Fibroblast of skin of abdomen (primary cell): ENCODE measurements at places on chromosomes 1 and 21.

DNA sequence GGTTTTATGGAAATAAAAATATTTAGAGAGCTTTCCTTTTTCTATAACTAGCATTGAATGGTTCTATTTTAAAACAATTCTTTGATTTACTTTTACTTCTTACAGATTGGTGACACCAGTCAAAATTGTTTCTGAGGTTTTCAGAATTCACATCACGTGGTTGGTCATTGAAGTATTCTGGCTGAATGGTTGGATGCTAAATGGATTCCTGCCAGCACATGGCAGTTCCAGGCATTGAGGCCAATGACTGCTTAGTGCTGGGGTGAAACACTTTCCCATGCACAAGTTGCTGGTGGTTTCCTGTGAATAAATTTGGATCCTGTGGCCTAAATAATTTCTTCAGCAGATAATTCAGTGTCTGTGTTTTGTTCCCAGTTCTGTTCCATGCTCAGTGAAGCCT lies 20.6 kb downstream of the NCAM2 start:
- DNase-seq = no peak

GRCh38 chr1:160761046-160761445 lies 22.0 kb downstream of the SLAMF7 start:
- no peak for DNase-seq

DNA sequence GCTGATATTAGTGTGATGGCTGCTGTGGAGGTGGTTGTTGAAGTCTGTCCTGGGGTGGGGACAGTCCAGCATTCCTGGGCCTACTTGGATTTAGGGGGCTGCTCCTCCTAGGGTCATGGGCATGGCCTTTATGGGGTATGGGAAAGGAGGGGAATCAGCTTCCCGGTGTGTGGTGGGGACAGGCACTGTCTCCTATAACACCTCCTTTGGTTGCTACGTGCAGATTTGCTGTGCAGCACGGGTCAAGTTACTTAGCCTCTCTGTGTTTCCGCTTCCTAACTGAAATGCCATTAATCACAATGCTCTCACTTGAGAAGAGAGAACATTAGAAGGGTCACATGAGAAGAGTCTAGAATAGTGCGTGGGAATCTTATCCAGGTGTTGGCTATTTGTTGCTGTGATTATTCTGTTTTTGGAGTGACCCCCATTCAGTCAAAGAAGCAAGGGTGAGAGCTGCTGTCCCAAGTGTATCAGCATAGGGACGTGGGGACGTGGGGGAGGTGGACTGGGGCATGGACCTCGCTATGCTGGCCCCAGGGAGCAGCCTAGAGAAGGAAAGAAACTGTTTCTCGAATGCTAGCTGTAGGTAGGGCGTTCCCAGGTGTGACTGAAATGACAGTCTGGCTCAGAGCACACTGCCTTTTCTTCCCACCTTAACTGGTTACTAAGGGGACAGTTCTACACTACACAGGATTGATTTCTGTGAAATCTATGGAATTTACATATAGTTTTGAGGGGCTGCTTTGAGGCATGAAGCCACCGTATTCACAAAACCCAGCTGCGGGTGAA lies 19.9 kb downstream of the SOX13 start:
- no peak for DNase-seq

DNA sequence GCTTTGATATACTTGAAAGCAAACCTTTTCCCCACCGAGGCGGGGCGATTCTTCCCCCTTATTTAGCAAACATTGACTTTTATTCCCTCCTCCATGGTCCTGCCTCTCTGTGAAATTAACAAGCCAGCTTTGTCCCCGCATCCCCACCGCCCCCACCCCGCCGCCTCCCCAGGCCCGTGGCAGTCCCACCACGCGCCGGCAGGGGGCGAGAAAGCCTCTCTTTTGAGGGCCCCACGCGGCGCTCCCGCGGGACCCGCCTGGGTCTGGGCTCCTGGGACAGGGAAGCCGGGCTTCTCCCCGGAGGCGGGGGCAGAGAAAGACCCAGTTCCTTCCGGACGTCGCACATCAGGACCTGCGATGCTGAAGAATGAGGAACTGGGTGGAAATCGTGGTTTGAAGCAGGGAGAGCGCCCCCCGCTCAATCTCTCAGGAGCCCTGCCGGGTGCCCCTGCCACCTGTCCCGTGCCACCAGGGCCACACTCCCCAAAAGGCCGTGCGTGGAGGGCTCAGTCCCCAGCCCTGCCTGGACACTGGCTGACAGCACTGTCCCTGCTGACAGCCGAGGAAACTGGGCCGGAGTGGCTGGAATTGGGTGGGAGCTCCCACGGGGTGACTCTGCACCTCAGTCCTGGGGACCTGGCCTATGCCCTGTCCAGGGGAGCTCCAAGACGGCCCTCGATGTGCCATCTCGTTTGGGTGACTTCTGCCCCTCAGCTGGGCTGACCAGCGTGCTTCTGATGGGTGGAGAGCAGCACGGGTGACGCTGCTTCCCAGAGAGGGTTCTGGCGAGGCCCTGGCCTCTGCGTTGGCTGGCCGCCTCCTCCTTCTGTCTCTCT lies 8.6 kb upstream of the ACTRT2 start:
- peak; percentile 9 for DNase-seq

DNA sequence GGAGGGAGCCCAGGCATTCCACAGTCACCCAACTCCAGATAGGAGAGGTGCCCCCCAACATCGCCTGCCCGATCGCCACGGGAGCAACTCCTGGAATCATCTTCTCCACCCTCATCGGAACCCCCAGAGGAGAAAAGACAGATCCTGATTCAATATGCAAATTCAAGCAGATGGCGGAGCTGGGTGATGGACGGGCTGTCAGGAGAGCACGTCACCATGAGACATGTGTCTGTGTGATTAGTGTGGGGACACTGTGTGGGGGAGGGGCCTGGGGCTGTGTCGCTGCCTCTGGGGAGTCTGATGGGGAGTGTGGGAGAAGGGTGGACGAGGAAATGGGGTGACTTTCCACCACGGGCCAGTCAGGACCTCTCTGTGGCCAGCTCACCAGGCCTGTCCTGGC lies 90.2 kb upstream of the CSF3R start:
- no peak for DNase-seq

- peak; percentile 65 for DNase-seq
Observed at GRCh38 chr1:154182344-154183045, 9.4 kb downstream of the TPM3 start.

GRCh38 chr1:67367370-67368045 lies 59.8 kb downstream of the IL12RB2 start:
- peak; percentile 13 for DNase-seq

GRCh38 chr1:113036639-113037321 lies 36.2 kb upstream of the LRIG2 start:
- peak; percentile 5 for DNase-seq

- DNase-seq = no peak
Observed at GRCh38 chr1:205359771-205360565, 3.2 kb upstream of the KLHDC8A start.

GRCh38 chr1:200905411-200906052 lies 10.8 kb downstream of the INAVA start:
- peak; percentile 22 for DNase-seq

DNA sequence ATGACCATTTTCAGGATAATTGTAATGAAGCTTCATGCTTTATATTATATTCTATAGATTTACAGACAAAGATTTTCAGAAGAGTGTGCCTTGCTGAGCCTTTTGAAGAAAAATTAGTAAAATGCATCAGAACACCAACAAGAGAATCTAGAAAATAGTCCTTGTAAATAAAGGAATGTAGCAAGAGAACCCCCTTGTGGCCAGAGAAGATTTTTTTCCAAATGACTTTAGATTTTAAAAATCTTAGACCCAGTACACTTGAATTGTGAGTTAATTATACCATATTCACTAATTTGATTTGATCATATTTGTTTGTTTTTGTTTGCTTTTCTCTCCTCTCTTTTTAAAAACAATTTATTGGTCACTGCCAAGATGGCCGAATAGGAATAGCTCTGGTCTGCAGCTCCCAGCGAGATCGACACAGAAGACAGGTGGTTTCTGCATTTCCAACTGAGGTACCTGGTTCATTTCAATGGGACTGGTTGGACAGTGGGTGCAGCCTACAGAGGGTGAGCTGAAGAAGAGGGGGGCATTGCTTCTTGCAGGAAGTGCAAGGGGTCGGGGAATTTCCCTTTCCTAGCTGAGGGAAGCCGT lies 12.8 kb upstream of the IFI44L start:
- DNase-seq = peak; percentile 31

- DNase-seq = no peak
Observed at GRCh38 chr21:29786496-29787360, 153.1 kb downstream of the GRIK1 start.

GRCh38 chr1:205371871-205372660 lies 15.3 kb upstream of the KLHDC8A start:
- DNase-seq = peak; percentile 76

DNA sequence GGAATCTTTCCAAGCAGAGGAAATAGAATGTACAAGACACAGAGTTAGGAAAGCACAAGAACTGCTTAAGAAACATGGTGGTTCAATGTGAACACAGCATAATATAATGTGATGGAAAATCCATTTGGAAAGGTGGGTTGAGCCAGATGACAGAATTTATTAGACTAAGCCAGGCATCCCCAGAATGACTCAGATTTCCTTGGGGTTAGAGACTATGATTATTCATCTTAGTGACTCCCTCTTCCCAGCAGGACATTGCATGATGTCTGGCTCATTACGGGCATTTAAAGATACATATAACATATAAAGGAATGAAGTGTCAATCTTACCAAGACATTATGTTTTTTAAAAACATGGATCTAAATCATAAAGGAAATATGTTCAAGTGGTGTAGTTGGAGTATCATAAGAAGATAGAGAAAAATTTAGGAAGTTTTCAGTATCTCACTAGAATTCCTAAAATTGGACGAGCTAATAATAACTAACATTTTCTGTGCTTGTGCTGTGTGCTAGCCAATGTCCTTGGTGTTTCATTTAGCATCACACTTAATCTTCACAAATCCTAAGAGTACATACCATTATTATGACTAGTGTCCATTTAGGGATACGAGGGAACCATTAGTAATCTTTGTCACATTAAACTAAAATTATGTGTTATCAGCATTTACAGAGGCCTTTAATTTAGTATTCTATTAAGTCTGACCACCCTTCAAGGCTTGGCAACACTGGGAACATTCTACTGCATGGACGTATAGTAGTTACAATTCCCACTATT lies 41.0 kb upstream of the ST6GALNAC5 start:
- peak; percentile 80 for DNase-seq

- DNase-seq = no peak
Observed at GRCh38 chr1:185156288-185156853, 382 bp downstream of the TRMT1L start.

GRCh38 chr1:214974002-214974401 lies 108.5 kb upstream of the KCNK2 start:
- no peak for DNase-seq

- no peak for DNase-seq
Observed at GRCh38 chr21:44914176-44914874, 6.4 kb downstream of the ITGB2 start.
